T-cell (primary cell): ENCODE measurements at places on chromosomes 16 and 17. TPM values are rescaled to one million over a fixed set of nuclear protein-coding genes. Genes with fewer than 3 reads are reported as not detected.

The ZDHHC1 gene
- total RNA-seq = 0.44 TPM

The NBR1 gene
- total RNA-seq = 51.5 TPM

The WNT9B gene
- total RNA-seq = not detected

- peak; percentile 54 for DNase-seq
- no peaks in the 10 kb centered on the region for H3K27me3 ChIP-seq
- H3K4me1 ChIP-seq = peaks cover 50% of the 10 kb centered on the region
- H3K27ac ChIP-seq = peak overlapping the region; percentile 18
- no peaks in the 10 kb centered on the region for H3K36me3 ChIP-seq
- H3K4me3 ChIP-seq = no peak overlapping the region
Observed at GRCh38 chr16:11310997-11311561, 29.9 kb upstream of the PRM1 start.

DNA sequence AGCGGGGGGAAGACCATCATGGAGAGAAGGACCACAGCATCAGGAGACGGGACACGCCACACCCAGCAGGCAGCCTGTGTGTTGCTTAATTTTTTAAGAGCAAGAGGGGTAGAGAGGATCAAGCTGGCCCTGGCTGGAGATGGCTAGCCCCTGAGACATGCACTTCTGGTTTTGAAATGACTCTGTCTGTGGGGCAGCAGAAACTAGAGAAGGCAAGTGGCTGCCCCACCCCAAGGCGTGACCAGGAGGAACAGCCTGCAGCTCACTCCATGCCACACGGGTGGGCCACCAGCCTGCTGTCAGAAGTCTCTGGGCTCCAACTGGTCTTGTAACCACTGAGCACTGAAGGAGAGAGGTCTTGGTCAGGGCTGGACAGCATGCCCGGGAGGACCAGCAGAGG lies 75.5 kb downstream of the SOCS1 start:
- no peaks in the 10 kb centered on the region for H3K4me1 ChIP-seq
- H3K27me3 ChIP-seq = no peaks in the 10 kb centered on the region
- no peak overlapping the region for H3K4me3 ChIP-seq
- DNase-seq = no peak
- H3K27ac ChIP-seq = no peak overlapping the region

DNA sequence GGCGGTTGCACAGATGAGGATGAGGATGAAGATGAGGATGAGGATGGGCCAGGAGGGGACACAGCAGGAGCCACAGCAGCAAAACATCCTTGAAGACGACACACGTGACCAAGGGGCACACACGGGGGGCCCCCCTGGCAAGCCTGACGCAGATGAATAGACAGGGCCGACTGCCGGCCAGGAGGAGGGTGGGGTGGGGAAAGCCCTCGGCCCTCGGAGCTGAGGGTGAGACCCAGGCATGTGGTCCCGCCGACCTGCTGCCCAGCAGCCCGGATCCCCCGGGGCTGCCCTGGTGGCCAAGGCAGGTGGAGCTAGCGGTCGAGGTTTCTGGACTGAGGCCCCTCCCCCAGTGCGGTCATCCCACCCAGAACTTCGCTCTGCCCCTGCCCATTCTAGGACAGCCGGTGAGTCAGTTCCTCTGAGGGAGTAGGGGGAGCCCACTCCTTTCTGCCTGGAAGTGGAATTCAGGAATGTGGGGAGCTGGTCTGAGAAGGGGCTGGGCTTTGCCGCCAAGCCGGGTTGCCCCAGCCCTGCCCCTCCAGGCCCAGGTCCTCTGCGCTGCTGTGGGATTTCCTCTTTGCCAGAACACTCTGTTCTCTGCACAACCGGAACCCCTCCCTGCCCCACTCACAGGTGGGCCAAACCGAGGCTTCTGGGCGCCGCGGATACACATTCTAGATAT lies 9.9 kb downstream of the CYGB start:
- peaks cover 18% of the 10 kb centered on the region for H3K27me3 ChIP-seq
- H3K4me1 ChIP-seq = peaks cover 49% of the 10 kb centered on the region
- peak overlapping the region; percentile 23 for H3K4me3 ChIP-seq
- no peaks in the 10 kb centered on the region for H3K36me3 ChIP-seq
- H3K27ac ChIP-seq = peak overlapping the region; percentile 71

DNA sequence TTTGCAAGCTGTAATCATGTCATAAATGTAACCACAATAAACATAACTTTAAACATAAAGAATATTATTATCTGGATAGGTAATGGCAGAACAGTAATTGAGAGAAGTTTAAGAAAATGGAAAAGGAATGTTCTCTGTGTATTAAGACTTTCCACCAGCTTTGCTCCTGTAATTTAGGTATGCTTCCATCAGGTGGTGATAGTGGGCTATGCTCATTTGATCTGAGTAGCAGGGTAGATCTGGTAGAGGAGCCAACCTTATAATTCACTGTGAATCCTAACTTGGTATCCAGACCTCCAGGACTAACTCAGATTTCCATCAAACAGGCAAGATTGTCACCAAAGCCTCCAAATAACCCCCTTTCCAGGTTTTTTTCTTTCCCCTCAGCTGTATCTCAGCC lies 137.9 kb upstream of the ZKSCAN2 start:
- no peak overlapping the region for H3K27ac ChIP-seq
- no peaks in the 10 kb centered on the region for H3K36me3 ChIP-seq
- no peaks in the 10 kb centered on the region for H3K27me3 ChIP-seq
- H3K4me1 ChIP-seq = no peaks in the 10 kb centered on the region
- no peak overlapping the region for H3K4me3 ChIP-seq

GRCh38 chr17:39450051-39450450 lies 1.0 kb downstream of the MED1 start:
- H3K4me1 ChIP-seq = peaks cover 29% of the 10 kb centered on the region
- H3K27ac ChIP-seq = no peak overlapping the region
- DNase-seq = no peak
- H3K36me3 ChIP-seq = no peaks in the 10 kb centered on the region

- no peak for DNase-seq
- H3K4me3 ChIP-seq = no peak overlapping the region
- H3K27me3 ChIP-seq = no peaks in the 10 kb centered on the region
- H3K4me1 ChIP-seq = peaks cover 34% of the 10 kb centered on the region
- no peak overlapping the region for H3K27ac ChIP-seq
Observed at GRCh38 chr17:82436601-82437324, 13.8 kb downstream of the CYBC1 start.
